ENCODE measurements at places on chromosomes 6 and 20.

DNA sequence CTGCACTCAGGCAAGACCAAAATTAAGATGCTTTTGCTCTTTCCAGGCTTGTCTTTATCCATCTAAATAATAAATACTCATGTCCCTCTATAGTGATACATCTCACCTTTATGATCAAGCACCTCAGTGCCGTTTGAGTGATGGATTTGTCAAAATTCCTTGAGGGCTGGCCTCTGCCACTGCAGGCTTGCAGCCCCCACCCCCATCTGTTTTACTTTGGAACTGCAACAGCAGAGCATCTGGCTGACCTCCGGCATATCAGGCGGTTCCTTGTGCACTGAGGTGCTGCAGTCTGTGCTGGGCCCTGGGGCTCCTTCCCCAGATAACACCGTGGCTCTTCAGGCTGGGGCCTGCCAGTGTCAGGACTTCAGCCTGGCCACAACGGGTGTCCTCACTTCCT is 386.9 kb downstream of the CDH26 start:
- DNase-seq = no peak

- DNase-seq = no peak
These were observed 79.7 kb upstream of the NFATC2 start for GRCh38 chr20:51622004-51622874.

GRCh38 chr20:35561671-35562070 is 19.8 kb downstream of the ERGIC3 start:
- no peak for DNase-seq

- DNase-seq = no peak
These were observed 36.2 kb downstream of the PXDC1 start for GRCh38 chr6:3715285-3715684.

DNA sequence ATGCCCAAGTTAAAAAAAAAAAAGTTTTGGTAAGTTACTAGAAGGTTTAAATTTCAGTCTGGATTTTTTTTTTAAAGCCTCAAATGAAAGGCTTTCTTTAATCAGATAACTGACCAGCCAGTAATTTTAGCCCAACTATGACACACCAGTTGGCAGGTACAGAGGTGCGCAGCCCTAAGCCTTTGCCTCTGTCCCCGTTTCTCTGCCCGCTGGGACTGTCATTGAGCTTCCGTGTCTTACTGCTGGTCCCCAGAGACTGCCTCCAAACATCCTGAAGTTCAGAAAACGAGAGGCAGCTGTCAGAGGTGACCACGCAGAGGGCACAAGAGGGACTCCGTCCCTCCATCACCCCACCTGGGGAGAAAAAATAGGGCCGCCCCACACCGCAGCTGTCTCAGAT is 118.2 kb downstream of the RPS12 start:
- no peak for DNase-seq

DNA sequence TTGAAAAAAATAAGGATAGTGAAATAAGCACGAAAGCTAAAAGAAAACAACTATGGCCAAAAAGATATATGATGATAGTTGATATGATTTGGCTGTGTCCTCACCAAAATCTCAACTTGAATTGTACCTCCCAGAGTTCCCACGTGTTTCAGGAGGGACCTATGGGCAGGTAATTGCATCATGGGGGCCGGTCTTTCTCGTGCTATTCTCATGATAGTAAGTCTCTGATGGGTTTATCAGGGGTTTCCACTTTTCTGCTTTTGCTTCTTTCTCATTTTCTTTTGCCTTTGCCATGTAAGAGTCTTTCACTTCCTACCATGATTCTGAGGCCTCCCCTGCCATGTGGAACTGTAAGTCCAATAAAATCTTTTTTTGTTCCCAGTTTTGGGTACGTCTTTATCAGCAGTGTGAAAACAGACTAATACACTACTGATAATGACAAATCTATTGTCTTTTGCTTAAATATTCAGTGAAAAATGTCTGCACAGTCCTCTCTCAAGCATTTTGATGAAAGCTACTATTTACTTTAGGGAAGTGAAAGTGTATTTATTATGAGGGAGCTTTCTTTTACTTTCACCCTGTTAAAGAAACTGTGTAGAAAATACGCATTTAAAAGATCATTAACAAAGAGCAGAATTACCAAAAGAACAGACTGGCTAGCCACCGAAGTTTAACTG is 389.1 kb downstream of the HTR1B start:
- no peak for DNase-seq
